ENCODE measurements at places on chromosomes 4 and X. TPM values are rescaled to one million over a fixed set of nuclear protein-coding genes. Genes with fewer than 3 reads are reported as not detected.

DNA sequence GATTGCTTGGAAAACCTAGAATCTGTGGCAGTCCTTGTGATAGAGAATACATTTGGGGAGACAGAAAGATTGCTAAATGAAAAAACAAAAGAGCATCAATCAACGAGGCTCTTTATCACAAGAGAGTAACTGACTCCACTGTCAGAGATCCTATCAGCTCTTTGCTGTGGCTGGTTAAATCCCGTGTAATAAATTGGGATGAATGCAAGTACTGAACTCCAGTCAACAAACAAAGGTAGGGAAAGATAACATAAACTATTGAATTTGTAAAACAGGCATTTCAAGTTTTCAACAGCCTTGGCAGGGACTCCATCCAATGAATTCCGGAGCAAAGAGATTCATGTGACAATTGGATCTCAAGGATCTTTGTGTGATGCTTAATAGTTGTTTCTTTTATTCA lies 21.3 kb downstream of the MMRN1 start:
- DNase-seq = no peak

DNA sequence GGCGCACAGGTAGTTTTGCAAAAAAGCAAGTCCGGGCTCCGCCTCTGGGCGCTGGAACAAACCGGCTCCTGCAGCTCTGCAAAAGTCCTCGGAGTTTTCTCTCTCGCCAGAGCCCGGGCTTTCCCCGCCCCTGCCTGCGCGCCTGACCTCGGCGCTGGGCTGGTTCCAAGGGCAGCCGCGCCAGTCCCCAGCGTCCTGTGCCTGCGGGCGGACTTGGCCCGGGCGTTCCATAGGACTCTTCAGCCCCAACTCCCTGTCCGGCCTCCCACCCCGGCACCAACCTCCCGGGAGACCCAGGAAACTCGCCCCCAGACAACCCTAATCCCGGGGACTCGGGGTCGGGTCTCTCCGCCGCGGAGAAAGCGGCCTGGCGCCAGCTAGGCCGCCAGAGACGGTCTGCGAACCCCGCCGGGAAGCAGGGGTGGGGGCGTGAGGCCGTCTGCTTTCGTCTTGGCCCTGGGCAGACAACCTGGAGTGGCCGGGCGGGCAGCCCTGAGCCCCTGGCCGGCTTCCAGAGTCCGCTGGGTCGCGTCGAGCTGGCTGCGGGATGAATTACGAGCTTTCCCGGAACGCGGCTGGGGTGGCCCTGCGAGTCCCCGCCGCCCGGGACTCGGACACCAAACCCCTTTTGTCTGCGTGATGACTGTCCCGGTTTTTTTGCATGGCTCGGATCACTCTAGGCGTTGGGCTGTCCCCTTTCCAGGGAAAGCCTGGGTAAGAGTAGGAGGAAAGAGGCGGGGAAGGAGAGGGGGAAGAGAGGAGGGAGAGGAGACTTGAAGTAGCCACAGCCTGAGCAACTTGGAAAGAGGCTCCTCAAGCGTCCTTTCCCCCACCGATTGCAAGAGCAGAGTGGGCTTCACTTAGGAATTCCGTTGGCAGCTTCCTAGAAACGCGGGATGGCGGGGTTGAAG lies 916 bp downstream of the MXRA5 start:
- DNase-seq = no peak

Gene AMBN
- not detected for total RNA-seq

Gene FAM133A
- not detected for total RNA-seq

Gene SCML1
- total RNA-seq = 25.9 TPM

Gene MAGEA1
- total RNA-seq = not detected

- DNase-seq = no peak
These were observed 172.5 kb upstream of the GATB start for GRCh38 chr4:151933122-151933827.

GRCh38 chrX:107773906-107774435 lies 1.6 kb downstream of the TSC22D3 start:
- no peak for DNase-seq

Gene C1QTNF7
- total RNA-seq = 9.7 TPM

Gene EFNB1
- total RNA-seq = 62.9 TPM

Data from omental fat pad (tissue), 4 donors.